ENCODE measurements at places on chromosomes 4 and X. TPM values are rescaled to one million over a fixed set of nuclear protein-coding genes. Genes with fewer than 3 reads are reported as not detected.
A peak's percentile ranks its signal among the peaks of the same experiment; 100 is the strongest.

Gene SNCA
- total RNA-seq, result 4.7 TPM

Gene COL4A6
- not detected for total RNA-seq

Gene SOD3
- total RNA-seq, result not detected

Gene SPIN2A
- 0.97 TPM for total RNA-seq

Gene GNRHR
- not detected for total RNA-seq

Gene ARHGEF38
- not detected for total RNA-seq

Gene NPY2R
- not detected for total RNA-seq

Gene MAGEA12
- not detected for total RNA-seq

Gene EFHC2
- total RNA-seq, result 2.3 TPM

Gene LRRC66
- 0.27 TPM for total RNA-seq

Gene NAP1L3
- 1.3 TPM for total RNA-seq

Gene SYNPO2
- total RNA-seq, result 1.4 TPM

Gene CRMP1
- total RNA-seq, result 0.15 TPM

Gene RIBC1
- total RNA-seq, result 1.1 TPM

GRCh38 chr4:169208090-169208455 is 62.7 kb downstream of the SH3RF1 start:
- no peak overlapping the region for H3K4me3 ChIP-seq
- DNase-seq, result no peak
- no peak overlapping the region for H3K27ac ChIP-seq

GRCh38 chr4:151859641-151860040 is 98.8 kb upstream of the GATB start:
- no peak overlapping the region for H3K27ac ChIP-seq
- no peak for DNase-seq
- no peaks in the 10 kb centered on the region for H3K4me1 ChIP-seq
- no peaks in the 10 kb centered on the region for H3K36me3 ChIP-seq

GRCh38 chrX:153848325-153848724 is 18.0 kb upstream of the PDZD4 start:
- DNase-seq, result no peak
- no peaks in the 10 kb centered on the region for H3K4me1 ChIP-seq
- no peak overlapping the region for H3K27ac ChIP-seq
- no peaks in the 10 kb centered on the region for H3K36me3 ChIP-seq

DNA sequence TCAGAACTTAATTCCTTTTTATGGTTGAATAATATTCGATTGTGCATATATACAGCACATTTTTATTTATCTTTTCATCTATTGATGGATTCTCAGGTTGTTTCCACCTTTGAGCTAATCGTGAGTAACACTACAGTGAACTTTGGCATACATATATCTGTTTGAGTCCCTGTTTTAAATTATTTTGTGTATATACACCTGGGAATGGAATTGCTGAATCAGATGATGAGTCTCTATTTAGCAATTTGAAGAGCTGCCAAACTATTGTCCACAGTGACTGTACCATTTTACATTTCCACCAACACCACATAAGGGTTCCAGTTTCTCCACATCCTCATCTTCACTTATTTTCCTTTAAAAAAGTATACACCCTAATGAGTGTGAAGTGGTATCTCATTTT is 166.2 kb upstream of the FGF13 start:
- no peaks in the 10 kb centered on the region for H3K4me1 ChIP-seq
- DNase-seq, result no peak
- no peak overlapping the region for H3K4me3 ChIP-seq
- H3K36me3 ChIP-seq, result no peaks in the 10 kb centered on the region
- H3K27me3 ChIP-seq, result no peaks in the 10 kb centered on the region

DNA sequence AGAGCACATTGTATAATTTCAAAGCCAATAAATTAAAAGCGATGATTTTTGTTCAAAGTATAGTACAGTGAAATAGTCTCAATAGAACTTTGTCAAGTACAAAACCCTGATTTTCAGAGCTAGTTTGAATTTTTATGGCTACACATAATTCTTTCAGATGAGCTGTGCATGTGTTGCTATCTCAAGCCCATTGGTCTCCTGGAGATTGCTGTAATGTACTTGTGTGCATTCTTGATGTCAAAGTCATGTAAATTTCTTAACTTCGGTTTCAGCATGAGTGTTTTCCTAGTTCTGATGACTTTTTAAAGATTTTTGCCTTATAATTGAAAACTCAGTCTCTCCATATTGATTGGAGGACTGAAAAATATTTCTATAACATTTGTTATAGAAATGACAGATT is 200.8 kb downstream of the CEP135 start:
- DNase-seq, result no peak
- no peak overlapping the region for H3K27ac ChIP-seq

GRCh38 chr4:101355767-101356702 is 8.7 kb upstream of the PPP3CA start:
- no peaks in the 10 kb centered on the region for H3K4me1 ChIP-seq
- no peaks in the 10 kb centered on the region for H3K36me3 ChIP-seq
- H3K27me3 ChIP-seq, result peaks cover 38% of the 10 kb centered on the region

- H3K36me3 ChIP-seq, result peaks cover 16% of the 10 kb centered on the region
- H3K27ac ChIP-seq, result peak overlapping the region; percentile 98
- peak overlapping the region; percentile 90 for H3K4me3 ChIP-seq
- DNase-seq, result no peak
- H3K4me1 ChIP-seq, result peaks cover 44% of the 10 kb centered on the region
Observed at GRCh38 chrX:53223068-53223693, 1.8 kb downstream of the KDM5C start.

DNA sequence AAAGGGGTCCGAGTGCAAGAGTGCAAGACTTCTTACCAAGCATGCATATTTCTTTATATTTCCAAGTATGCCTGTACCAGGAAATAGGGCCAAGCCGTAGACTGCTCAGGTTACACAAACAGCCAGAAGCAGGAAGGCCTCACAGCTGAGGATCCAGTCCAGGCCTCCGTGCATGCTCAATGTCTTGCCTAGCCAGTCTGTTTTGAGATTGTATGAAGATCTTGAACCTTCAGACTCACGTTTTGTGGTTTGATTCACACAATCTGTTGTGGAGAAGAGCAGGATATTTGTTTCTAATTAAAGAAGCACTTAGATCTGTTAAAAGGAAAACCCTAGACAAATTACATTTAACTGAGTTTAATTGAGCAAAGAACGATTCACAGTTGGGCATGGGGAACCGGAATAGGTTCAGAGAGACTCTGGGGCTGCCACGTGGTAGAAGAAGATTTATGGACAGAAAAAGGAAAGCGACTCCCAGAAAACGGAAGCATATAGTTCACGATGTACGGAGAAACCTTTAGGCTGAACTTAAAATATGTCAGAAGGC is 1.2 kb downstream of the MGST2 start:
- H3K4me3 ChIP-seq, result peak overlapping the region; percentile 85
- DNase-seq, result peak; percentile 40
- H3K36me3 ChIP-seq, result peaks cover 17% of the 10 kb centered on the region

GRCh38 chr4:13980317-13981310 is 353.1 kb upstream of the BOD1L1 start:
- no peak overlapping the region for H3K27ac ChIP-seq
- H3K4me1 ChIP-seq, result no peaks in the 10 kb centered on the region
- DNase-seq, result no peak
- H3K27me3 ChIP-seq, result no peaks in the 10 kb centered on the region
- H3K36me3 ChIP-seq, result no peaks in the 10 kb centered on the region

DNA sequence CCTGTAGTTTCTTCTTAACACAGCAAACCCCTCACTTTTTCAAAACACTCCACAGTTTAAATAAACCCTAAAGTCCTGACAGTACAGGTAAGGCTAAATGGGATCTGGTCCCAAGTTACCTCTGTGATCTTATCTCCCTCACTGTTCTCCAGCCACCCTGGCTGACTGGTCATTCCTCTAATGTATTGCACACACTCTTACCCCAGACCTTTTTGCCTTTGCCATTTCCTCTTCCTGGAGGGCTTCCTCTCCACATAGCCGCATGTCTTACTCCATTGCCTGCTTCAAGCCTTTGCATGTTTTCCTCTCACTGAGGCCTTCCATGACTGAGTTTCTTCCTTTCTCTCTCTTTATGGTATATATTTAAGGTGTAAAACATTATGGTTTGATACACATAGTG is 19.5 kb upstream of the ANXA3 start:
- DNase-seq, result no peak
- H3K4me1 ChIP-seq, result no peaks in the 10 kb centered on the region
- no peak overlapping the region for H3K27ac ChIP-seq
- H3K4me3 ChIP-seq, result no peak overlapping the region
- no peaks in the 10 kb centered on the region for H3K27me3 ChIP-seq
- no peaks in the 10 kb centered on the region for H3K36me3 ChIP-seq

DNA sequence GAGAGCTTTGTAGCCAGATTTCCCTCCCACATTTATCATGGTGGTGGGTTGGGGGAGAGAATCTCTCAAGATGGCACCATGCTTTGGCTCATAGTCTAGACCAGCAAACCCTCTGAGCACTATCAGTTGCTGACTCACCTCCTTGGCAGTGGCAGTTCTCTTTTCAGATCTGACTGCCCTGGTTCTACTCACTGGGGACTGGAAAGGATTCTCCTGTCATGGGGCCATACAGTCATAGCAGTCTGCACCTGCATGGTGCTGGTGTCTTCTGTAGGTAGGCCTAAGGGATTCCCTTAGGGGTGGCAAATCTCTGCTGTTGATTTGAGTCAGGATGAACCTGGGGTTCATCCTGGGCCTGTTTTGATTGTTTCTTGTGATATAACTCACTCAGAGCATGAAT is 2.6 kb downstream of the TEX13B start:
- H3K27ac ChIP-seq, result no peak overlapping the region
- H3K27me3 ChIP-seq, result no peaks in the 10 kb centered on the region
- no peaks in the 10 kb centered on the region for H3K36me3 ChIP-seq
- H3K4me1 ChIP-seq, result peaks cover 2% of the 10 kb centered on the region

DNA sequence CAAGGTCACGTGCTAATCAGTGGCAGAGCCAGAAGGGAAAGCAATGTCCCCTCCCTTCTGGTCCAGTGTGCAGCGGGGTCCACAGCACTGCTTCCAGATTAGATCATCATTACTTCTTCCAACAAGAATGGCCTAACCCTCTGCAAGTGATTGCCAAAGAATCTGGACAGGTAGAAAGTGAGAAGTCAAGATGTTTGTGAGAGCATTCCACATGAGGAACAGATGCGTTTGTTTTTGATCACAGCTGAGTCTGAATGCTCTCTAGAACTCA is 147.7 kb downstream of the SHROOM3 start:
- no peak overlapping the region for H3K27ac ChIP-seq
- H3K27me3 ChIP-seq, result peaks cover 51% of the 10 kb centered on the region
- no peaks in the 10 kb centered on the region for H3K36me3 ChIP-seq

GRCh38 chrX:120522820-120523219 is 37.9 kb downstream of the CUL4B start:
- peaks cover 8% of the 10 kb centered on the region for H3K36me3 ChIP-seq
- H3K27me3 ChIP-seq, result no peaks in the 10 kb centered on the region
- no peak for DNase-seq
- no peak overlapping the region for H3K4me3 ChIP-seq
- H3K4me1 ChIP-seq, result no peaks in the 10 kb centered on the region

DNA sequence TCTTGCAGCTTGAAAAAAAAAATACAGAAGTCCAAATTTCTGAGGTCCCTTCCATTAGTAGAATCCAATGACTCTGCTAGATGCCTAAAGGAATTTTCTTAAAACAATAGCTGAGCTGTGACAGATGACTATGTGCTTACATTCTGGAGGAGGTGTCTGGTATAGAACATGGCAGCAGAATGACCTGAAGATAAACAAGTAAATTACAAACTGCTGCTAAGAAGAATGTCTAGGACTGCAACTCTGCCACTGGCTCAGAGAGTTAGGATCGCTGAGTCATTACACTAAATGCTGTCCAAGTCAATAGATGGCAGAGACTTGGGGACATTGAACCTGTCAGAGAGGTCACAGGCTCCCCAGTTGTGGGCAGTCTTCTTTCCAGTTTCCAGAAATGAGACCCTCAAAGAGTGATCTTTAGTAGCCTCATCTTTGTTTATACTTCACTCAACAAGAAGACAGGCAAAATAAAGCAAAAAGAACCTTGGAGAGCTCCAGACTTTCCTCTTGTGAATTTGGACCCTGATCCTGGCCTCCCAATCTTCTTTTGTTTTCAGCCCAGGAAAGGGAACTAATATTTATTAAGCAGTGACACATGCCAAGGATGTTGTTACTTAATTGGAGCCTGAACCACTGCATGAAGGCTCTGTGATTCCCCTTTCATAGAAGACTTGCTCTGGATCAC is 56.4 kb upstream of the SCML1 start:
- peaks cover 16% of the 10 kb centered on the region for H3K4me1 ChIP-seq
- no peak for DNase-seq
- H3K4me3 ChIP-seq, result no peak overlapping the region

- no peaks in the 10 kb centered on the region for H3K36me3 ChIP-seq
- no peaks in the 10 kb centered on the region for H3K4me1 ChIP-seq
- no peak overlapping the region for H3K4me3 ChIP-seq
- no peak overlapping the region for H3K27ac ChIP-seq
- no peak for DNase-seq
Observed at GRCh38 chr4:182513587-182514291, 270.5 kb downstream of the TENM3 start.

DNA sequence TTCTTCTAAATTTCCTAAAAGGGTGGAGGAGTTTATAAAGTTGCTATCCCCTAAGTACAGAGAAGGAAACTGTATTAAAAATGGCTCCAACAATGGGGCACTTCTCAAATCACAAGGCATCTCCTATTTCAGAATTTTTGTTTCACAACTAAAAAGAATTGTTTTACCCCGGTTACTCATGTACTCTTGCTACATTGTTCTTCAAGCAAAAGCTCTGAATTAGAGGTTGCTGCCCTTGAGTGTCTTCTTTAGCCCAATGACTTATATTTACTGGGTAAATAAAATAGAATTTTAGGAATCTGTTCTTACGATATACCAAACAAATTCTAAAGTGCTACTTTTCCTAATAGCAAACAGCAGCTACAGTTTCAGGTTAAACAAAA is 67.5 kb downstream of the PPEF2 start:
- H3K4me1 ChIP-seq, result peaks cover 4% of the 10 kb centered on the region
- no peak overlapping the region for H3K4me3 ChIP-seq
- H3K27me3 ChIP-seq, result peaks cover 1% of the 10 kb centered on the region
- H3K36me3 ChIP-seq, result no peaks in the 10 kb centered on the region

GRCh38 chr4:71487344-71487920 is 148.6 kb downstream of the SLC4A4 start:
- H3K27ac ChIP-seq, result no peak overlapping the region
- no peak for DNase-seq
- no peaks in the 10 kb centered on the region for H3K36me3 ChIP-seq
- H3K4me1 ChIP-seq, result no peaks in the 10 kb centered on the region

DNA sequence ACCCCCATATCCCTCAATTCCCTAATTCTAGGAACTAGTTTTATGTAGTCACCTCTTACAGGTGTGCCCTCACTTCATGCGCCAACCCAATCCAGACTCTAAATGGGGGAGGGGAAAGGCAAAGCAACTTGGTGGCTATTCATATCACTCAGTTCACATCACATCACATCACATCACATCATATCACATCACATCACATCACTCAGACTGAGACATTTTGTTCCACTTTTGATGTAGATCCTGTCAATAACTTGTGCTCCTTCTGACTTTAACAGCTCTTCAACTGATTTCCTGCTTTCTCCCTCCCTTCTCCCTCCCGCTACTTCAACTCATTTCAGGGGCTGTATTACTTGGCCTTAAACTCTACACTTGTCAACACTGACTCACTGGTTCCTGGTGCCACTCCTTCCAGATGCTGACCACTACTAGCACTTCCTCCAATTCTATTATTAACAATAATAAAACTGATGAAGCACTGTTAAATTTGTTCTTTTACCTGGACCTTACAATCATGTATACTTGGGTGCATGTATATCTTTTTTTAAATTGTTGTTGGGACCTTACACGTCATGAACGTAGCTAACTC is 29.1 kb upstream of the PLS3 start:
- no peaks in the 10 kb centered on the region for H3K4me1 ChIP-seq
- DNase-seq, result no peak
- no peak overlapping the region for H3K27ac ChIP-seq
